ENCODE measurements at places on chromosomes 16 and 17.
A peak's percentile ranks its signal among the peaks of the same experiment; 100 is the strongest.

DNA sequence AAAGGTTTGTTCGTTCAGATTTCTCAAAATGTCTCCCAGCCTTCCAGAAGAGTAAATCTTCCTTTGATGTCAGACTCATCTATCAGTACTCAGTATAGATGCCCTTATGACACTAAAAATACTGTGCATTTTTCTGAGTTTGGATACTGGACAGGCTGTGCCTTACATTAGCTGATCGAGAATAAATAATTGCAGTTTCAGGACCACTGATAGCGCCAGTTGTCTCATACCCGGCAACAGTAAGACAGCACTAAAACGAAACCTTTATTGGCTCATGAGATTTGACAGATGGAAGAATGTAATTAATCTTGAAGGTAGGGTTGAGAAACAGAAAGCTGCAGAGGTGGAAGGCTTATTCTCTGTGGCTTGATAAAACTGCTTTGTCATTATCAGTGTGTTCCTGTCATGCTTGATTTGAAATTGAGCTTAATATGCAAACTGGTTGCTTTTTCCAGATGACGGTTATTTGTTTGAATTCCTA is 1.2 kb downstream of the ATP6V0A1 start:
- DNase-seq = peak; percentile 65

DNA sequence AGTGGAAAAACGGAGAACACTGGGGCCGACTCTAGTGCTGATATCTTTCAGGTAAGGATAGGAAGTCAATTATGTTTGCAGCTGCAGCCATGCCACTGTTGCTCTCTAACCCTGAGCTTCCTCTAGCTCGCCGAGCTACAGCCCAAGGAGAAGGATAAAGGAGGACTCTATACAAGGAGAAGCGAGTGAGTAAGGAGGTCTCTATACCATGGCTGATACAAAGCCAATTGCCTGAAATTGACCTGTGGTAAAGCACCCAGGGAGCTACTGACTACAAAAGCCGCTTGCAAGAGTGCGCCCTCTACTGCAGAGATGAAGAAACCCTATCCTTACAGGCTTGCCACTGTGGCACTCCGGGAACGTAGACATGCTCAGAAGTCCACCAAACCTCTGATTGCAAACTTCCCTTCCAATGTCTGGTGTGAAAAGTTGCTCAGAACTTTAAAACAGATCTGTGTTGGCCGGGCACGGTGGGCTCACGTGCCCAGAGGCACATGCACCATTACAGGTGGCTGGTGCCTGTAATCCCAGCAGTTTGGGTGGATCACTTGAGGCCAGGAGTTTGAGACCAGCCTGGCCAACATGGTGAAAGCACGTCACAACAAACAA is 10.8 kb upstream of the SLC46A1 start:
- DNase-seq = peak; percentile 31

DNA sequence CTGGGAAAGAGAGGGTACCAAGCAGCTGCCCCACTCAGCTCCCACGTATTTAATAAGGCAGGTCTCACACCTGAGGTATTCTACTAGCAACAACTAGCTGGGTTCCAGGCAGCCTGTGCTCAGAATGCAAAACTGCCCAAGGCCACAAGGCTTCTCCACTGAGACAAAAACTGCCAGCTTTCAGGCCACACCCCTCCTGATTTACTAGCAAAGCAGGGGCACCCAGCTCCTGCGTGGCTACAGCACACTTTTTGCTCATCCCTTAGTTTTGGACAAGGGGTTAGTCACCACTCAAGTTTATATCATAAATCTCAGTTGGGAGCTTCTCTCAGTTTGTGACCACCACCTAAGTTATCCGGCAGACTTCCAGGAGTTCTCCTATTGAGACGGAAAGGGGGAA is 494.6 kb downstream of the CDH11 start:
- no peak for DNase-seq

GRCh38 chr16:78094166-78094565 is 5.3 kb upstream of the WWOX start:
- no peak for DNase-seq

DNA sequence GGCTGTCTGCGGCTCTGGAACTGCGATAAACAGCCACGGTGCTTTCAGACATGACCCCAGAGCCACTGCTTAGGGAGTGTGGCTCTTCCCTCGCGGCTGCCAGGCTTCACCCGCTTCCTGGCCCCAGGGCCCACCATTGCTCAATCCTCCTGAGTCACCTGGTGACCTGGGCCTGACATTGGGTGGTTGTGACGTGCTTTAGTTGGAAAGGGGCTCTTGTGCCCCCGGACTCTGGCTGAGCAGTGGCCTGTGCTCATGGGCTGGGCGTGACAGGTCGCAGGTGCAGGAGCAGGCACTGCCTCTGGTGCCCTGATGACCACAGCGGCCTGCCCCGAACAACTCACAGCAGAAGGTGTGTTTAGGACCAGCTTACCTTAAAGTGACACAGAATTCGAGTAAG is 8.6 kb upstream of the NUDT16L1 start:
- DNase-seq = no peak

GRCh38 chr16:71537643-71538042 is 11.4 kb downstream of the CHST4 start:
- peak; percentile 38 for DNase-seq

DNA sequence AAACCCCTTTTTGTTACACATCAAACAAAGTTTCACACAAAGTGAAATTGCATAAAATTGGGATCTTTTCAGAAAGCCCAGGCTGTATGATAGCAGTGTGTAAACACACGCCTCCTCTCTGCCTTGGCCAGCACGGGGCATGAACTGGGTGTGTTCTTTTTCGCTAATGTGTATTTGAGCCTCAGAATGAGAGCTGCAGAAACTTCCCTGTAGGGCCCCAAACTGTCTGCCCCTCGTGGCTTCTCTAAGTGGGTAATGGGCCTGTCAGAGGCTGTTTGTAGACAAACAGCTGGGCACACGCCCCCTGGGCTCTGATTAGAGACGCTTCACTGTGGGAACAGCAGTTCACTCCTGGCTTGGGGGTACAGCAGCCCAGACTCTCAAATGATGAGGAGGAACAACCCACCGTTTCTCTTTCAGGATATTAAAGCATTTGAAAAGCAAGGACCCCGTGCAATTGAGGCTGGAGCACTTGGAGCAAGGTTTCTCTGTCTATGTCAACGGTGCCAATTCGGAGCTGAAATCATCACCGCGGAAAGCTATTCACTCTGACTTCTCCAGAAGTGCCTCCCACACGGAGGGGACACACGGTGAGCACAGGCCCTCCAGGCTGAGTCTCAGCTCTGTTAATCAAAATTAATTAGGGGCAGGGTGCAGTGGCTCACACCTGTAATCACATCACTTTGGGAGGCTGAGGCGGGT is 78.4 kb downstream of the KATNIP start:
- no peak for DNase-seq

GRCh38 chr16:79602628-79603014 is 2.1 kb upstream of the MAF start:
- DNase-seq = no peak

- no peak for DNase-seq
Measured at GRCh38 chr16:30619638-30620037, 9.4 kb upstream of the ZNF689 start.

DNA sequence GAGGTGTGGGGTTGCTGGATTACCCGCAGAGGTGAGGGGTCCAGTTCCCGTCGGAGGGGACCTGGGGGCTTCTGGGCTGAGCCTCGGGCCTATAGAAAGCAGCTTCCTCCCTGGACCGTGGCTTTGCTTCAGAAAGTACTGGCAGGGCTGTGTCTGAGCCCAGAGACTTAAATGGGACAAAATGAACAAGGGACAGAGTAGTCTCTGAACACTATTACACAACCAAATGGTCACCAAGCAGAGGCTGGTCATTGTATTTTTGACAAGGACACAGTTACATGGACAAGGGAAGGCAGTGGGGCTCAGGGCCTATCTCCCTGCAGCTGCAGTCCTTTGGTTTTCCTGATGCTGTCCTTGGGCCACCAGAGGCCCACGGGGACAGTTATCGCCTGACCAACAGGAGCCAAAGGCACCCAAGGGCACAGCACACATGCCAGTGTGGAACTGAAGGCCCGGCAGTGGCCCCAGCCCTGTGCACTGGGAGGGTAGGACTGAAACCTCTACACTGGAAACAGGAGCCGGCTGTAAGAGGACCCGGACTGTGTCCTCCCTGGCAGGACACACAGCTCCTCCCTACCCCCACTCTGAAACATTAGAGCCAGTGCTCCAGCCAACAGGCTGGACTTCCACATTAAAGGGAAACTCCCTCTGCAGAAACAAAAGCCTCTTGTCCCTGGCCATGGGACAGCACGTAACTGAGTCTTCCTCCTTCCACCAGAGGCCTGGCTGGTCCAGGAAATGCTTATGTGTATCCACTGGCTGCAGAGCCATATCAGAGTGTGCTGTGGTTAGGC is 26.0 kb upstream of the ERN1 start:
- no peak for DNase-seq

DNA sequence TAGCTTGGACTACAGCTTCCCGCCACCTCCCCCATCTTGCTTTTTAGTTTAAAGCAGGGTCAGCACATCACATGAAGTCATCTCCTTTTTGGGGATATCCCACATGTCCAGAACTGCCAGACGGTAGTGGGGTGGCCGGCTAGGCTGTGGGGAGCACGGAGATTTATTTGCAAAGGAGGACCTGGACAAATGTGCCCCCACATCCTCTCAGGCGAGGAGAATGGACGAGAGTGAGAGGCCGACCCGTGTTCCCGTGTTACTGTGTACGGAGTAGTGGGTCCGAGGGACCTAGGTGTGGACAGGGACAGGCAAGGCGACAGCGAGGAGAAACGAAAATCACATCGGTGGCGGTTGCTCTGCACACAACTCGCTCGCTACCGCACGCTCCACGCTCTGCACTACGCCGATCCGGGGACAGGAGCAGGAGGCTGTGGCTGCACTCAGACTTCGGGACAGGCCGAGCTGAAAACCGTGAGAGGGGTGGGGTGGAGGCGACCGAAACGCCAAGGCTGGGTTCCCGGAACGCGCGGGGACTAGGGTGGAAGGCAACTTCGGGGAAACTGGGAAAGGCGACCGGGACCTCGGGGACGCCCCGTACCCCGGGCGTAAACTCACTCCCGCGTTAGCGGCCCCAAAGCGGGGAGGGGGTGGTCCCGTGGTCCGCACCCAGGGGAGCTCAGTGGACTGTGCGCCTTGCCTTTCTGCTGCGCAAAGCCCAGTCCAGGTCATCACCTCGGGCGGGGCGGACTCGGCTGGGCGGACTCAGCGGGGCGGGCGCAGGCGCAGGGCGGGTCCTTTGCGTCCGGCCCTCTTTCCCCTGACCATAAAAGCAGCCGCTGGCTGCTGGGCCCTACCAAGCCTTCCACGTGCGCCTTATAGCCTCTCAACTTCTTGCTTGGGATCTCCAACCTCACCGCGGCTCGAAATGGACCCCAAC is at the start of gene MT1A:
Gene MT1A (plus strand): TSS at position 853 of the 937 bp plus-strand sequence. CDS start 73 bp downstream, at position 926.
- no peak for DNase-seq

GRCh38 chr17:5238333-5238732 is 3.7 kb upstream of the SCIMP start:
- DNase-seq = no peak

DNA sequence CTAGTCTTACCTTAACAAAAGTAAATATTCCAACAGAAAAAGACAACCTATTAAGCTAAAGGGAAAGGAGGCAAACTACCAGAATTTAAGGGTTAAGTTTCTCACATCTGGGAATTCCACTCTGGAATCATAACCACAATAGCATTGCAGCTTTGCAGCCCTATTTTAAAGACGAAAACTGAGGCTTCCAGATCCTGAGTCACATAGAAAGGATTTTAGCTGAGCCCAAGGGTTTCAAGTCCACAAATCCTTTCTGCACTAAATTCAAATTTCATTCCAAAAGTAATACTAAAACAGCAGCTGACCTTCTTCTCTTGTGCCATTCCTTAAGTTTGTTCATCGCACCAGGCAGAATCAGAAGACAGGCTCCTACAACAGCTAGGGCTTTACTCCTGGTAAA is 17.8 kb downstream of the XYLT1 start:
- DNase-seq = no peak

DNA sequence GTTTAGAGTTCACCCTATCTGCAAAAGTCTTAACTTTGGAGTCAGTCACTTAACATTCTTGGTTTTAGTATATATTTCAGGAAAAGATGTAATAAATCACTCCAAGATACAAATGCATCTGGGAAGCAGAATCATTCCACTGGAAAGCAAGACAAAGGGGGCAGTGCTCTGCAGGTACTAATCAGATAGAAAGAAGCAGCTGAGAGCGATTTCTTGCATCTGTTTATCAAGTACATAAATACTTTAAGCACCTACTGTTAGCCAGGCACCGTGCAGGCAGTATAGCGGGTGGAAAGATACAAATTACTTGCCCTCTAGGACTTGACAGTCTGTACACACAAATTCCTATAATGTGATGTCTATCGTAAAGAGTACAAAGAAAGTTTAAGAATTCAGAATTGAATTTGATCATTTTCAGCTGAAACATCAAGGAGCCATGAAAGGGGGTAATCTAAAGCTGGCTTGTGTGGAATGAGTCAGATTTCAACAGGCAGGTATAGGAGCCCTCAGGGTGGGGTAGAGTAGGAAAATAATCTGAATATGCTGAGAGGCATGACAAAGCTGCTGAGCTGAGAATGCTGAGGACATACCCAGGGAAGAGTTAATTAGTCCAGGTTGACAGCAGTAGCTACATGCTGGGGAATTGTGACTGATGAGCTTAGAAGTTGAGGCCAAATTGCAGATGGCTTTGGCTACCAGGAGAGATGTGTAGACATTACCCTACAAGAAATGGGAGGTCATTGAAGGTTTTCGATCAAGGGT is 110.2 kb downstream of the CA10 start:
- DNase-seq = no peak

GRCh38 chr17:62572888-62573401 is 54.5 kb upstream of the MRC2 start:
- no peak for DNase-seq

Measured in NCI-H226 (cell line).